ENCODE measurements at places on chromosomes 1 and 21. TPM values are rescaled to one million over a fixed set of nuclear protein-coding genes. Genes with fewer than 3 reads are reported as not detected.

DEPDC1 gene
- polyA plus RNA-seq: not detected

TNFRSF18 gene
- polyA plus RNA-seq: 136 TPM

C8A gene
- polyA plus RNA-seq: not detected

GPR25 gene
- 4.5 TPM for polyA plus RNA-seq

SLC44A3 gene
- not detected for polyA plus RNA-seq

MTR gene
- 15.3 TPM for polyA plus RNA-seq

GNAT2 gene
- polyA plus RNA-seq: not detected

ZC3H12A gene
- polyA plus RNA-seq: 13.1 TPM

PRDM2 gene
- polyA plus RNA-seq: 9.6 TPM

RAB3B gene
- polyA plus RNA-seq: not detected

ZNF648 gene
- not detected for polyA plus RNA-seq

AIM2 gene
- 0.34 TPM for polyA plus RNA-seq

DNA sequence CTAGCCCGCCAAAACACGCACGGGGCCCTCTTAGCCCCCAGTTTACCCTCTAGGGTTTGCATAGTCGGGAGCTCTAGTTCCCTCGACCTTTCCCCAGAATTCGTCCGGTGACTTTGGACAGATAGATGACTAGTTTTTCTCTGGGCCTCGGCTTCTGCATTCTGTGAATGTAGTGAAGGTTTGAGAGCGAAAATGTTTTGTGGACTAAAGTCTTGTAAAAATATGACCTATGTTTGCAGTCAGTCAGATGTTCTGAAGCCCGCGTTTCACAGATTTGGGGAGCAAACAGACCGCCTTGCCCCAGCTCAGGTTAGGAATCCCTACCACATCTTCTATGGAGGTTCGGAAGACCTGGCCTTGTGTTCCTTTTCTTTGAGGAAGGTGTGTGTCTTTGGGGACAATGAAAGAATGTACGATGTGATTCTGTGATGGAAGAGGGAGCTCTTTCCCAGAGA, 401 bp downstream of the UQCRH start:
- DNase-seq: no peak

- no peak for DNase-seq
Measured at GRCh38 chr1:23496490-23497181, 12.7 kb upstream of the ASAP3 start.

GRCh38 chr1:154270833-154271232, 1.6 kb upstream of the HAX1 start:
- no peak for DNase-seq

DNA sequence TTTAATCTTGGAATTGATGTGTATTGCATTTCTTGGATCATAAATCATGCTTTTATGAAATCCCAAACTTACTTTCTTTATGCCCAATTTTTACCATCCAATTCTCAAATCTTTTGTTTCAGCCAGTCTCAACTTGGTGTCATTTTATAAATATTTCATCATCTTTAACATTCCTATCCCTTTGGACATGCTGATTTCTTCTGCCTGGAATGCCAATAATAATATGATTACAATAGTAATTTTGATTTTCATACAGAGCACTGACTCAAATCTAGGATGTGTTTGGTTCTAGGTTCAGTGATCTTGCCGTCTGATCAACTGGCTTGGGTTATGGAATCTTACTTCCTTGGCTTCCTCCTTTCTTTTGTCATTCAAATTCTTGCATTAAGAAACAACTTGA, 12.8 kb downstream of the RRP15 start:
- no peak for DNase-seq

- no peak for DNase-seq
Measured at GRCh38 chr21:31278511-31279130, 65.4 kb downstream of the TIAM1 start.

GRCh38 chr1:59670662-59671061, 144.1 kb upstream of the HOOK1 start:
- DNase-seq: no peak

- no peak for DNase-seq
Measured at GRCh38 chr1:24235921-24236788, 49.1 kb upstream of the IFNLR1 start.

- DNase-seq: no peak
Measured at GRCh38 chr1:178417858-178418257, 78.9 kb downstream of the CLEC20A start.

DNA sequence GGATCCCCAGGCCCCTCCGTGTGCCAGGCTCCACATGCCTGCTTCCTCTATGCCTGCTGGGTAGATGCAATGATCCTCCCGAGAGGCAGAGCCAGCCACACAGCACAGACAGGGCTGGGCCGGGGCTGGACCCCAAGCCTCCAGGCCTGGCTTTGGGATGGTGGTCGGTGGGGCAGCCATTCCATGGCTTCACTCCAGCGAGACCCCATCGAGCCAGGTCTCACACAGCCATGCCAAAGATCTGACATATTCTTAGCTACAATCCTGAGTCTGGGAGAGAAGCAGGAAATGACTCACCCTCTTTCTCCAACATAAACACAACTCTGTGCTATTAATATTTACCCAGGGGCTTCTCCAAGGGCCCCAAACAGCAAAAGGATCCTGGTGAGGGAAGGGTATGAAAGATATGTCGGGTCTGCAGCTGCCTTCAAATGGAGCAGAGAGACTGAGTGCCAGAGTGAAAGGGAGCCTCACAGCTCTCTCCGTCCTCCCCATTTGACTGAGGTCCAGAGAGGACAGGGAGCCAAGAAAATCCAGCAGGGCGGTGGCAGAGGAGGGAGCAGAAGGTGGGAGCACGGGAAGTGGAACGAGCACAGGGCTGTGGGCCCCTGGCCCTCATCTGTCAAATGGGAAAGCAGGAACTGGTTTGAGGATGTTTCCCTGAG, 639.5 kb downstream of the MATN1 start:
- DNase-seq: no peak

DNA sequence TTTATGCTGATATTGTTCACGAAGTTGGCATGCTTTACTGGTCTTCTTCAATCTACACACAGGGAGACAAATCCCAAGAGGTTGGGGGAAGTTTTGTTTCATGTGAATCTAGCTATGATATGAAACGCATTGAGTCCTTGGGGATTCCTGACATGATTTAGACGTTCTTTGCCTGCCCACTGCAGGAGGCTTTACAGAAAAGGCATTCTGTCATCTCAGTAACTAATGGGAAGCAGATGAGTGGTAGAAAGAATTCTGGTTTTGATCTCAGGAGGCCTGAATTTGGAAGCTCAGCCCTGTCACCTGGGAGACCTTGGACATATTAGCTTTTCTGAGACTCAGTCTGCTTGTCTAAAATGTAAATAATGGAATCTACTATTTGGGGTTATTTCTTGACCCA, 383.0 kb upstream of the NFIA start:
- DNase-seq: no peak

DNA sequence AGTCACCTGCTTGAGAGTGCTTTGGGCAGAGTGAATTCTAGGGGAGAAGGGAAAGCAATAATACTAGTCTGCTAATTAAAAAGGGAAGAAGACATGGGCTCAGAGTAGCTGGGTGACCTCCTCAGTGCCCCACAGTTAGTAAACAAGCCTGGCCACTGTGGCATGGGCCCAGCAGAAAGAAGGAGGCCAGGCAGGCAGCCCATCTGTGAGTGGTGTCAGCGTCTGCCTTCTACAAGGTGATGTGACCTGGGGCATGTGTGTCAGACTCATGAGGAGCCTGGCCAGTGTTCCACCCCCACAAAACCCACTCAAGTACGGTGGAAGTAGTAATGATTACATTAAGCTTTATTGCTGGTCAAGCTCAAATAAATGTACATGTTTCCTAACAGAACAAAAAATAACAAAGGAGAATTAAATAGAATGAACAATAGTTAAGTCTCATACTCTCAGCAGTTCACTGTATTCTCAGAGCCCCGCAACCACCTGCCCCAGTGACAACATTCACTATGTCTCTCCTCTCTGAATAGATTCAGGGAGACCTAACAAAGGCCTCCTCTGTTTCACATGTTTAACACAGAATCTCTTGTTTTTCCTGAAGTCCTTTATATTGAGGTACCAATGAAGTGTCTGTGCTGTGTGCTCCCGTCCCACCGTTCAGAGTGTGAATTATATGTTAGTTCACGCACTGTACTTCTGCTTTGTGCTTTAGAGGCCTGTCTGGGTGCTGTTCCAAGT, 32.5 kb downstream of the SLC22A15 start:
- no peak for DNase-seq

DNA sequence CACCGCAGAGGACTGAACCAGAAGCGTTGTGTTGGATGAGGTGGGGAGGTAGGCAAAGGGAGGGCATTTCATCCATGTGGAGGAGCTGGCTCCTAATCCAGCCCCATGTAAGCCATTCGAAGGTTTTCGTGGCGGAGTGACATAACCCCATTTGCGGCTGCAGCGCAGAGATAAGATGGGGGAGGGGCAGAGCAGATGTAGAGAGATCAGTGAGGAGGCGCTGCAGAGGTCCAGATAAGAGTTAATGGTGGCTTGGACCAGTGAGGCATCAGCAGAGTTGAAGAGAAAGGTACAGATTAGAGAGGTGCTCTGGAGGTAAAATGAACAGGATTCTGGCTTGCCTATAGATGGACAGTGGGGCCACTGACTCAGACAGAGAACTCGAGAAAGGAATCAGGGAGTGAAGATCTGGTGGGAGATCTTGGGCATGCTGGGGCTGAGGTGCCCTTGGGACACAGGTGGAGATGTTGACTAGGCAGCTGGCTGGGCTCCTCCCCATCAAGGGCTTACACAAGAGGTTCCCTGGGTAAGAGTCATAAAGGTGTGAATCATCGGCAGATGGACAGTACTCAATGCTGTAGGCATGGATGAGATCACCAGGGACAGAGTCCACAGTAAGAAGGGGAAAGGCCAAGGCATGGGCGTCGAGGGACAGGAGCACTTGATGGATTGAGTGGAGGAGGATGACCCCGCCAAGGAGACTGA, 7.8 kb upstream of the PTPRF start:
- no peak for DNase-seq

DNA sequence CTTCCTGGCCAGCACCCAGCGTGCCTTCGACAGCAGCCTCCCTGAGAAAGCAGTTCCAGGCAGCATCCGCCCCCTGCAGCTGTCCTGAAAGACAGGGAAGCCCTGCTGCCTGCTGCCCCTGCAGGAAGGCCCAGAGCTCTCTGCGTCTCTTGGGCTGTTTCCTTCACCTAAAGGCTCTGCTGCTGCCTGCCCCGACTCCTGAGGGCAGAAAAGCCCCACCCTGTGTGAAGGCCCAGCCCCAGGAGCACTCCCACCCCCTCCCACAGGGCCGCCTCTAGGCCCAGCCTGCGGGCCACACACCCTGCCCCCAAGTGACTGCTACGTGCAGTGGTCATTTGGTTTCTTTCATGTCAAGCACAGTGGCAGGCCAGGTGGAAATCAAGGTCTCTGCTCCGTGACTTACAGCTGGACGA, 12.4 kb downstream of the RIPK4 start:
- DNase-seq: no peak

DNA sequence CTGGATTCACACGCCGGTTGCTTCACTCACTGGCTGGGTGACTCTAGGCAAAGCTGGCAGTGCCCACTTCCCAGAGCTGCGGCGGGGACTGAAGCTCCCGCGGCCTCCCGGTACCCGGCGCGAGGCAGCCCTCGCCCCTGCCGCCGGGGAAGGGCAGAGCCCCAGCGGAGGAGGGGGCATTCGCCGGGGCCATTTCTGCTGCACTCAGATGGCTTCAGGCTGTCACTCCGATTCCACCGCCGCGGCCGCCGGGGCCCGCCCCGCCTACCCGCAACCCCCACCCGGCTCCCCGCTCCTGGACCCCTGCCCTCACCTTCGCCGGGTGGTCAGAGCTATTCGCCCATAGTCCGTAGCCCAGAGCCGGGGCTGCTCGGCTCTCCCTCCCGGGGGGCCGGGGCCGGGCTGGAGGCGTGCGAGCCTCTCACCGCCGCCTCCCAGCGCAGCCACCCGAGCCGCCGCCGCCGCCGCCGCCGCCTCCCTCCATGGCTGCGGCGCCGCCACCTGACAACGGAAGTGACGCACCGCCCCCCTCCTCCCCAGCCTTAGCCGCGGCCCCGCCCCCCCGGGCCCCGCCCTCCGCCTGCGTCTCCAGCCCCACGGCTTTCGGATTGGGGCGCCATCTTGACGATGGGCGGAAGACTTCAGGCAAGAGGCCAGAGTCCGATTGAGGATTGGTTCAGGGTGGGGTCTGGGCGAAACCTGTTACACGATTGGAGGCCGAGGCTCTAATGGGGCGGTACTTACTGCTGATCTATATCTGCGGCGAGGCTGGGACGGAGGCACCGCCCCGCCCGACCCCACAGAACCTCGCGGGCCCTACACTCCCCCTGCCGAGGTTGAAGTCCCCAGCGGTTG, at the start of gene STK40:
Gene STK40 (minus strand): TSS at position 515 of the 855 bp plus-strand sequence. CDS start 24,592 bp downstream, outside the sequence.
- peak; percentile 98 for DNase-seq

DNA sequence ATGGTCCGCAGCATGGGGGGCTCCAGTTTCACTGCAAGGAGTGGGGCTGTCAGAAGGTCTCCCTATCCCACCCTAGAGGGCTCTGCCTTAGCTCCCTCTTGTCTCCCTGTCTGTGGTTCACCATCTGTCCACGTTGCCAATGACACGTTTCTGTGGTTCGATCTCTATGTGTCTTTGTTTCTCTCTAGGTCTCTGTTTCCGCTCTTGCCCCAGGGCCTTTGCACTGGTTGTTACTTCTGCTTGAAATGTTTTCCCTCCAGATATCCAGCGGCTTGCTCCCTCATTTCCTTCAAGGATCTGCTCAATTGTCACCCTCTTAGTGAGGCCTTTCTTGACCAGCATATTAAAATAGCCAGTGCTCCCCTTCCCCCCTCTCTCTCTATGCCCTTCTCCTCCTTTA, 8.5 kb upstream of the MRPS15 start:
- no peak for DNase-seq

GRCh38 chr1:219788091-219788490, 140.3 kb downstream of the SLC30A10 start:
- DNase-seq: no peak

GRCh38 chr21:41459884-41460534, 34.0 kb downstream of the MX1 start:
- DNase-seq: no peak

GRCh38 chr1:53979712-53980450, 33.7 kb downstream of the LRRC42 start:
- DNase-seq: no peak

DNA sequence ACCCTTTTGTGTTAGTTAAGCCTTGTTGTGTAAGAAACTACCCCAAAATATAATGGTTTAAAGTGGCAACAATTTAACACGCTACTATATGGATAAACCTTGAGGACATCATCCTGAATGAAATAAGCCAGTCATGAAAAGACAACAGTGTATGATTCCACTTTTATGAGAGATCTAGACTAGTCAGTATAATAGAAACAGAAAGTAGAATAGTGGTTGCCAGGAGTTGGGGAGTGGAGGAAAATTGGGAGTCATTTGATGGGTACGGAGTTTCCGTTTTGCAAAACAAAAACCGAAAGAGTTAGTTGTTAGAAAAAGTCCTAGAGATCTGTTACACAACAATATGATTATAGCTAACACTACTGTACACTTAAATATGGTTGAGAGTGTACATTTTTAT, 16.0 kb upstream of the CHIA start:
- no peak for DNase-seq

DNA sequence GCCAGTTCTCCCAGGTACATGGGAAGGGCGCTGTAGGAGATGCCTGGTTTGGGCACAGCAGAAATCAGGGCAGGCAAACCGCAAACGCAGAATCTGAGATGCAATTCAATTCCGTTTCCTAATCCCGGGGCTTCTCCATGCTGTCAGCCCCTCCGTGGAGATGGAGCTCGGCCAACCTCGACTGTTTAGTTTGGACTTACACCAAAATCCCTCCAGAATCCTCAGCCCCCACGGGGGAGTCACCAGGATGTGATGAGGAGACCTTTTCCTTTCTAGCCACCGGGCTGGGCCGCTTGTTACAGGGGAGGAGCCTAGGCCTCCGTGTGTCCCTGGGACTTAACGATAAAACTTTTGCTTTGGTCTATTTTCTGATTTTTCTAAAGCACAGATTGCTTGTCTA, 7.9 kb downstream of the SLC2A7 start:
- DNase-seq: no peak

GRCh38 chr21:21366277-21366676, 368.1 kb downstream of the NCAM2 start:
- no peak for DNase-seq

Measured in immature natural killer cell (primary cell).